SK-N-DZ (cell line): ENCODE measurements at places on chromosomes 1 and 21.
A peak's percentile ranks its signal among the peaks of the same experiment; 100 is the strongest.

DNA sequence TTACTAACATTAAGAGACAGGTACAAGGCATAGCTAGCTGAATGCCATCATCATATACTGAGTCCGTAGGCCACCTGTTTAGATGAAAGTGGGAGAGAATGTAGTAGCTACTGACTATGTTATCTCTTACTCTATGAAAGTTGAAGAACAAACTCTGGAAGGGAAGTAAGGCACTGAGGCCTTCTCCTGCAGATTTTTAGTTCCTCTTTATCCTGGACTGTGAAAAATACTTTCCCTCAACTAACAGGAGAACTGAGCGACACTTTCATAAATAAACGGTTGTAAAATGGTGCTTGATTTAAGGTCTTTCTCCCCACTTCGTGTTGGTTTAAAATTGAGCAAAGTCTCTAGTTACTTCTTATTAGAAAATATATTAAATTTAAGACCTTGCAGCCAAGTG, 101.9 kb downstream of the FNBP1L start:
- no peak for DNase-seq

- peak; percentile 60 for DNase-seq
These were observed 35.0 kb downstream of the CTNNBIP1 start for GRCh38 chr1:9874959-9875635.

DNA sequence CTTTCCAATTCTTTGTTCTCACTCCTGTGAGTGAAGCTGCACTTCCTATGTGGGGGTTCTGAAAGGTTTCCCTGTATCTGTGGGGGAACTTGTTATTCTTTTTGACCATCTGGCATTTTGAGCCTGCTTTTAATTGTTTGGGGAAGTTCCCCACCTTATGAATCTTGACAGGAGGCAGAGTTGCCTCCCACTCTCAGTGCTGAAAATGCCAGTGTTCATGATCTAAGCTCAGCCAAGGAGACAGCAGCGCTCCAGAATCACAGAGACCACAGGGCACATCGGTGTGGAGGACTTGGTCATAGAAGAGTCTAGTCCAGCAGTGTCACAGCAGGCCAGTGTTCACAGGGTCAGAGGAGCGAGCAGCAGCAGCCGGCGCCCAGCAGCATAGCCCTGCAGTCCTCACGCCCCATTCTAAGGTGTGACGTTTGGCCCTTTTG, 63.8 kb upstream of the PRDX6 start:
- no peak for DNase-seq

- DNase-seq, result no peak
These were observed 14.3 kb downstream of the NADK start for GRCh38 chr1:1763657-1764621.

- DNase-seq, result peak; percentile 34
These were observed 15.7 kb downstream of the ABCG1 start for GRCh38 chr21:42234464-42235241.

DNA sequence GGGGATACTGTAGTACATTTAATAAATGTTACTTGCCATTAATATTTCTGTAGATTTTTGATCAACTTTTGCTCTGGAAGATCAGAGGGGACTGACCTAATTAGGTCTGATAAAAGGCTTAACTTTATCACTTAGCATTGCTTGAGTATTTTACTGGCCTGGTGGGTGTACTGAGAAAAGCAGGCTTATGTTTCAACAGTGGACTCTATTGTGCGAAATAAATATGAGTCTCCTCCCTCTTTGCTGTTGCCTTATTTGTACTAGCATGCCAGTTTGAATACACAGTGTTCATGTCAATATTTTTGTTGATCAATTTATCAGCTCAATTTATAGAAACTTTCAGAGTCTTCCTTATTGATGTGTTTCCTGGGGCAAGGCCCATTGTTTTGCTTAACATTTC, 49.1 kb downstream of the EBNA1BP2 start:
- DNase-seq, result no peak

DNA sequence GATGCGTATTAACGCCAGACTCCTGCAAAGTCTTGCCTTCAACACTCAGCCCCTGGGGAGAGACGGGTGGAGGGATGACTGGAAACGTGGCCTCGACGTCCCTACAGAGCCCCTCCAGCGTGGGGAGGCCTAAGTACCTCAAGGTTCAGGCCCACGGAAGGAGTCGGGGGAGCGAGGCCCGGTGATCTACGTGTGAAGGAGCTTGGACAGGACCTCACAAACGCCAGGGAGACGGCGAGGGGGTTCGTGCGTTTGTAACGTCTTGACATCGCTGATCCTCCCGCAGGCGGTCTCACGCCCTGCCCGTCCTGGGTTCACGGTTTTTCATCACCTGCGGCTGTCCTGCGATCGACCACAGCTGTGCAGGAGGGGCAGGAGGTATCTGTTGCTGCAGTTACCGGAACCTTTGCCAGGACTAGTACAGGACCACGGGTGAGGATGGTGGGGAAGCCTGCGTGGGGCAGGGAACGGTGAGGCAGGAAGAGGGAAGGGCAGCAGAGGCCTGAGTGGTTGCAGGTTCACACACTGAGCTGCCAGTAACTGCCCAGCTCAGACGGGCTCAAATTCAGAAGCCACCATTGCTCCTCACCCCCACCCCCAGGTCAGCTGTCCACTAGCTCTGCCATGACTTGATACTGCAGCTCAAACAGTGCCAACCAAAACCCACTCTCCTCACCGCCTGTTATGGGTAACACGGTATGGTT, 889 bp upstream of the CCNL2 start:
- no peak for DNase-seq

- DNase-seq, result no peak
These were observed 20.5 kb downstream of the STPG1 start for GRCh38 chr1:24392982-24393650.

DNA sequence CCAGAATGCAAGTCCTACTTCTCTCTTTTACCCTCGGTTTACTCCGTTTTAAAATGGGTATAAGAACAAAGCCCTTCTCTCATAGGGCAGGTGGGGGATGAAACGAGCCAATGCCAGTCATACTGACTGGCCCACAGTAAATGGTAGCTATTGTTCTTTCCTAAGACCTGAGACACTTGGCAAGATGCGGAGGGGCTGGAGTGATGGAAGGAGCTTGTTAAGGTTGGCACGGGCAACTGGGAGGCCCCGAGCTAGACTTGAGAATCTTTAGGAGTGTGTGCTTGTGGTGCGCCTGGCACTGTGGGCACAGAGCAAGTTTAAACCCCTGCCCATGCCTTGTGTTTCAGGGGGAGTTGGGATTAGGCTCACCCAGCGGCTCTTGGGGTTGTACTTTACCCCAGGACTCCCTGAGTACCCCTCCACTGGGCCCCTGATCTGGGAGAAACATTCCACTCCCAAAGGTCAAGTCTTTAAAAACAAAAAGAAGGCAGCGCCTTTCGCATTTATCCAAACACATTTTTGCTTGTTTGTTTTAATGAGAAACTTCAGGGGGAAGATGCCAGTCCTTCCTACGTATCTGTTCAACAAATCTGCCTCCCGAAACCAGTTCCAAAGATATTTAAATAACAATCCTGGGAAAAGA, 240.6 kb upstream of the TMEM51 start:
- DNase-seq, result no peak

GRCh38 chr1:30933874-30934252, 25.3 kb upstream of the SDC3 start:
- DNase-seq, result no peak

- DNase-seq, result peak; percentile 67
These were observed 25.5 kb downstream of the CD34 start for GRCh38 chr1:207885129-207886032.

DNA sequence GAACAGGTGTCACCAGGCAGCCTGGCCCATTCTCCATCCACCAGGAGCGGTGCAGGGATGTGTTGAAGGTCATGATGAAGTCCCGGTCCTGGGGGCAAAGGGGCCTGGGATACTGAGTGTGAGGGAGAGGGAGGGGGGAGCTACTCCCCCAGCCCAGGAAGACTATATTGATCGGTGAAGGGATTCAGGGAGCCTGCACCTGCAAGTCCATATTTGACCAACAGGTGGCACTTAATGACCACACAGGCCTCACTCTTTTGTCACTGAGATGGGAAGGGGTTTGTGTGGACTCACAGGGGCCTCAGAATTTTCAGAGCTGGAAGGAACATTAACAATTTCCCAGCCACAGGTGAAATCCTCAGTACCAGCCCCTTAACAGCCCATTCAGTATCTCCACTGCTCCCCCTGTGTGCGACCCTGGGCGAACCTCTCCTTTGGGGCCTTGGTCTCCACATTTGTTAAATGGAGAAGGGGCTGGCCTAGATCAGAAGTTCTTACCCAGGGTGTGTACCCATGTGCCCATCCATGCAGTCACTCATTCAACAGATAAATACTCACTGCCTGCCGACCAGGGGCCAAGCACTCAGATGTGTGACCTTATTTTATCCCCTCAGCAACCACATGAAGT, 55.6 kb downstream of the NKAIN1 start:
- DNase-seq, result peak; percentile 53

- no peak for DNase-seq
These were observed 2.0 kb upstream of the ATF3 start for GRCh38 chr1:212606395-212607205.

GRCh38 chr1:207021876-207022596, 10.5 kb downstream of the C1orf116 start:
- no peak for DNase-seq

DNA sequence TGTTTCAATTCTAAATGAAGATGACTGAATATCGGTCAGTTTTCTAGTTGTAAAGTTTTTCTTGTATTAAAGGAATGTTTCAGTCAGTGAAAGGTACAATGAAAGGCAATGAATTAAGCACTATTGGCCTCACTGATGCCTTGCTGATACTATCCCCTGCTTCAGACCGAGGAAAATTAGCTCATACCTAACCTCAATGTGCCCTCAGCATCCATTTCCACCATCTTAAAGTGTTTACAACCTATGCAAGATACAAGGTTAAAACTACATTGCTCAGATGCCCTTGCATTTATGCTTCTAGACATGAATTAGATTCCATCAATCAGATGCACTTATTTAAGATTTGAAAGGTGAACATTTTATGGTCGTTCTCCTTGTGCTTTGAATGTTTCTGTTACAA, 184.5 kb downstream of the COP1 start:
- no peak for DNase-seq

DNA sequence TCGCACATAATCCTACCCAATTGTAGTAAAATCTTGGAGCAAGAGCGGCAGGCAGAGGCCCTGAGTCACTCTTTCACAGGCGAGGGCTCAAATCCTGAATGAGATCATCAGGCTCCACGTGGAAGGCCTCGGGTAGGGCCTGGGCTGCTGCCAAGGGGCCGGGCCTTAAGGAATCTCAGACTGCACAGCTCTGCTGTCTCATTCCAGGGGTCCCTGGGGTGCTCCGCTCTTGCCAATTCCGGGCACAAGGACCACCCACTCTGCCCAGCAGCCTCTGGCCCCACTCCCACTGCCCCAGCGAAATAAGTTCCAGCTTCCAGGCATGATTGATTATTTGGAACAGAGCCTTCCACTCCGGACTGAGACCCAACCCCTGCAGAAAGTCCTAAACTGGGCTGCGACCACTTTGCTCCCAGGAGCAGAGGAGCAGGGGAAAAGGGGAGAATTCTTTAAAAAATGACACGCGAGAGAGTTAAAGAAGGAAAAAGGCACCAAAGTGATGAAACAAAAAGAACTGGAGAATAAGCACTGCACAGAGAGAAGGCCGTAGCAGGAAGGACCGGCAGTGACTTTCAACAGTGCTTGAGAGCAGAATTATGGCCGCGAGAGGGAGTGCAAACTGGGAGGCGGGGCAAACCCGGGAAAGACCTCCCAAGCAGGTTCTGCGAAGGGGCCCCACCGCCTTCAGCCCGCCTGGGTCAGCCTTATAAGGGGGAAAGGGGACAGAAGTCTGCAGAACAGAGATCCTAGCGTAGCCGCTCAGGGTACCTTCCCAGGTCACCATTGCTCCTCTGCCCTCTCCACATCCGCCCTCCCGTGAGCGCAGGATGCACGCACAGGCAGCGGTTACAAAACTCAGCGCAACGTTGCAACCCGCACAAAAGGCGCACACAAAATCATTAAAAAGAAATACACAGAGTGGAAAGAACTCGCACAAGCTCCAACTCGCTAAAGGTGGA, 2.0 kb downstream of the ADAMTS1 start:
- DNase-seq, result peak; percentile 83

GRCh38 chr1:160163615-160164014, 12.2 kb downstream of the ATP1A4 start:
- no peak for DNase-seq

DNA sequence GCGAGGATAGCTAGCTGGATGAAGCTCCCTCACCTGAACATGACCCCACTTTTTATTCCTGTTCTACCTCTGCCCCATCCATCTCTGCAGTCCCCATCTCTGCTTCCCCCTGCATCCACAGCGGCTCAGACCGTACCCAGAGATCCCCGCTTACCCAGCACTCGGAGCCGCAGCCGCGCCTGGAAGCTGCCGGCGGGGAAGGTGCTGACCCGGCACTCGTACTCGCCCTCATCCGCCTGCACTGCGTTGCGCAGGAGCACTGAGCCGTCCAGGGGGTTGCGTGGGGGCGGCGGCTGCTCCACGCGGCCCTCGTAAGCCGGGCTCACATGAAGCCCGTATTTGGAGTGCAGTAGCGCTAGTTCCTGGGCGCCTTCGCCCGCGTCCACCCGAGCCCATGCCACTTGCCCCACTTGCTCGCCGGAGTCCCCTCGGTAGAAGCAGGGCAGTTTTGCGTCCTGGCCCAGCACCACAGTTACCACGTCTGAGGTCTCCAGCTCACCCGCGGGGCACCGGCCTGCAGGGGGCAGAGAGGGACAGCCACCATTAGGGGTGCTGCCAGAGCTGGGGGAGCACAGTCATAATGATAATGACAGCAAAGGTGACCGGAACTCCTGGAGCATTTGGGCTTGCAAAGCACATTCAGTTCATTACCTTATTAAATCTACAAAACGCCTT, 9.8 kb downstream of the NECTIN4 start:
- no peak for DNase-seq

GRCh38 chr1:226893936-226894335, 23.5 kb downstream of the PSEN2 start:
- no peak for DNase-seq

- DNase-seq, result no peak
These were observed 300.0 kb upstream of the VAMP3 start for GRCh38 chr1:7470904-7471638.

DNA sequence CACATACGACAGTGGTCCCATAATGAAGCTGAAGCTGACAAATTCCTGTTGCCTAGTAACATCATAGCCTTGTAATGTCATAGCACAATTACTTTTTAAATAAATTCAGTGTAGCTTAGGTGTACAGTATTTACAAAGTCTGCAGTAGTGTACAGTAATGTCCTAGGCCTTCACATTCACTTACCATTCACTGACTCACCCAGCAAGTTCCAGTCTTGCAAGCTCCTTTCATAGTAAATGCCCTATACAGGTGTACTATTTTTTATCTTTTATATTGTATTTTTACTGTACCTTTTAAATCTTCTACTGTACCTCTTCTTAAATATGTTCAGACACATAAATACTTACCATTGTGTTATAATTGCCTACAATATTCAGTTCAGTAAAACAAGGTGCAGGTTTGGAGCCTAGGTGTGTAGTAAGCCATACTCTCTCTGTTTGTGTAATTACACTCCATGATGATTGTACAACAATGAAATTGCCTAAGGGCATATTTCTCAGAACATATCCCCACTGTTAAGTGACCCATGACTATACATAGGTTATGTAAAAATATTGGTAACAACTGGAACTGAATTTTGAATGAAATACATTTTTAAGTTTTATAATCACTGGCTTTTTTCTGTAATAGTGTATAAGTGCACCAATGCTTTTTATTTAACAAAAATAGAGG, 33.5 kb upstream of the ADAM30 start:
- no peak for DNase-seq

GRCh38 chr1:20308569-20308968, 17.9 kb downstream of the VWA5B1 start:
- DNase-seq, result no peak
